Lower lobe of right lung (tissue), 2 donors: ENCODE measurements at places on chromosomes 3 and 15.
A peak's percentile ranks its signal among the peaks of the same experiment; 100 is the strongest.

DNA sequence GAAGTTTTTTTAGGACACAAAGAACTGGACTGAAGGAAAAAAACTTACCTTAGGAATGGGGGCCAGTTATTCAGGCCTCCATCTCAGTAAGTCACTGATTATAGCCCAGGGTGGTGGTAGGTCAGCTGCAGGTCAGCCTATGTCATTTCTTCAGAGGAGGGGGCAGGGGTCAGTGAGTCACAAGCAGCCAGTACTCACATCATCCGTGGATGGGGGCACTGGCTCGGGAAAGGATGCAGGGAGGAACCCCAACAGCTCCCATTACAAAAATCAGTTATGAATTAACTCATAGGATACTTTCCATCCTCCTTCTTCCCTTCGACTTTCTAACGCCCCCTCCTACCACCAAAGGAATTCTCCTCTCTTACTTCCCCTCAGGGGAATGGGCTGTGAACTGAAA is 578.3 kb downstream of the PDCD6IP start:
- DNase-seq, result no peak

DNA sequence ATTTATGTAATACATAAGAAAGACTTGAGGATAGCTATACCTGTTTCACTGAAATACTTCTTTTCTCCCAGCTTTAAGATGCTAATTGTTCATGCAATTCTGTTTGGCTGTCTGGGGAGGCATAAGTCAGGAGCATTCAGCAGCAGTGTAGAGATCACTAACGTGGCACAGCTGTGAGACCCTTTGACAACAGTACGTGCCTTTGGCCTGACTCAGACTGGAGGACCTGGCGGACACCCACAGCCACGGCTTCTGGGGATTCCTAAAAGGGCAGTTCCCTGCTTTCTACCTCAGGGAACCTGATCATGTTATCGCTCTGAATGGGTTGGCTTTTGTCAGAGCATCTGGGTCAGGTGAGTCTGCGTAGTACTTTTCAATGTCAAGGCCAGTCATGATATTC is 295.0 kb upstream of the ICE2 start:
- no peak for DNase-seq

DNA sequence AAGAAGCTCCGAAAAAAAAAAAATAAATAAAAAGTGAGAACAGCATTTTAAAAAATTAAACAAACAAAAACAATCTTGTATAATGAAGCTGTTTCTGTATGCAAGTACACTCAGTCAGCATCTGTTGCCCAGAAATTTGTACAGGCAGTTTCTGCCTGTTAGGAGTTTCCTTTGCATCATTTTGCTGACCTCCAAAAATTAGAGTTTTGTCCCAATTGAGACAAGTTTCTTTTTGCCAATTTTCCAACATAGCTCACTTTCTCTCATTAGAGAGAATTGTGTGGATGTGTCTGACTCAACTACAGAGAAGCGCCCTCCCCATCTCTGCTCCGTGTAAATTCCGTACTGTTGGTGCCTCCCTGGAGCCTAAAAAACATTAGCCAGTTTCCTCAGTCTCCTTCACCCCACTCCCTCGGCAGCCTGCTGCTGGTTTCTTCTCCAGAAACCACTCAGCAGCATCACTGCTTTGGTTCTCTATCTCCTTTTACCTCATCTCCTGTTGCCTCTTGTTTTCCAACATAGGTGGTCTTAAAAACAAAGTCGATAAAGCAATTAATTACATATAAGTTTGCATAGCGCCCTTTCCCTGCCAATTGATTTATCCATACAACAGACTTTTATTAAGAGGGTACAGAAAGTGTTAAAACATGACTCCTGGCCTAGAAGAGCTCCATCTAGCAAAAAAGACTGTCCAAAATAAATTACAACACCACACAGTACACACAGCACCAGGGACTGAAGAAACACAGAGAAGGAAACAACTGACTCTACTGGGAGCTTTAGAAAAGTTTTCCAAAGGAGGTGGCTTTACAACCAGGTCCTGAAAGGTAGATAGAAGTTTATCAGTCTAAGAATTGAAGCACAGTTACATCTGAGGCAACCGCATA is 286.7 kb downstream of the SHOX2 start:
- DNase-seq, result no peak

GRCh38 chr3:13480340-13481318 is 523 bp downstream of the HDAC11 start:
- DNase-seq, result peak; percentile 47

DNA sequence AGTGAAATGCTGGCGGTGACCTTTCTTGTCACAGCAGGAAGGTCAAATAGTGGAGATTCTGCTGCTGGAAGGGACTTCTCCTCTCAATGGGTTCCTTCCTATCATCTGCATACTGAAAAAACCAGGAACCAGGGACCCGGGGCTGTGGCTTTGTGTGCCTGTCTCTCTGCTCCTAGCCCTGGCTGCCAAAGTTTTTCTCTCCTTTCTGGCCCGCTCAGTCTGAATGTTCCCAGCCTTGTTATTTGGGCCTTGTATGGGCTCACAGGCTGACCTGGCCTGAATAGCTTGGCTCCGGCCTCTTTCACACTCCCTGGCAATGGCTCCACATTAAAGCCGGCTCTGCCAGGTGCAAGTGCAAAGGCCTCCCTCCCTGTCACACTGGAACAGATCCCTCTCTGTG is 94.7 kb downstream of the LRIG1 start:
- DNase-seq, result no peak

- DNase-seq, result no peak
Measured at GRCh38 chr15:72991026-72991425, 61.2 kb upstream of the NEO1 start.

DNA sequence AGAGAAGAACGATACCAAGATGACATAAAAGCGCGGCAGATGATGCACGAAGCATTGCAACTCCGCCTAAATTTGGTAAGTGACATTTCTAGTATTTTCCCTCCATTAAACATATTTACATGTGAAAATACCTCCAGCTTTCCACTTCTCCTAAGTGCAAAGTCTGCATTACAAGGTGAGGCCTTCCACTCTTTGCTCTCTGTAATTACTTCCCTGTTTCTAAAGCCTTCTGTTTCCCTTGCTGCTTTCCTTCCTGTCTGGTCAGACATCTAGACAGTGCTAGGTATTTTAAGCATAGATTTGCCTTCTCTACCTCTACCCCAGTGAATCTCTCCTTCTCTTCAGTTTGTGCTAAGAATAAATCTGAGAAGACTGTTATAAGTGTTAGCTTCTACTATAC is 1.9 kb downstream of the P2RY12 start:
- DNase-seq, result no peak

- no peak for DNase-seq
Measured at GRCh38 chr3:170988378-170988777, 38.1 kb downstream of the SLC2A2 start.

DNA sequence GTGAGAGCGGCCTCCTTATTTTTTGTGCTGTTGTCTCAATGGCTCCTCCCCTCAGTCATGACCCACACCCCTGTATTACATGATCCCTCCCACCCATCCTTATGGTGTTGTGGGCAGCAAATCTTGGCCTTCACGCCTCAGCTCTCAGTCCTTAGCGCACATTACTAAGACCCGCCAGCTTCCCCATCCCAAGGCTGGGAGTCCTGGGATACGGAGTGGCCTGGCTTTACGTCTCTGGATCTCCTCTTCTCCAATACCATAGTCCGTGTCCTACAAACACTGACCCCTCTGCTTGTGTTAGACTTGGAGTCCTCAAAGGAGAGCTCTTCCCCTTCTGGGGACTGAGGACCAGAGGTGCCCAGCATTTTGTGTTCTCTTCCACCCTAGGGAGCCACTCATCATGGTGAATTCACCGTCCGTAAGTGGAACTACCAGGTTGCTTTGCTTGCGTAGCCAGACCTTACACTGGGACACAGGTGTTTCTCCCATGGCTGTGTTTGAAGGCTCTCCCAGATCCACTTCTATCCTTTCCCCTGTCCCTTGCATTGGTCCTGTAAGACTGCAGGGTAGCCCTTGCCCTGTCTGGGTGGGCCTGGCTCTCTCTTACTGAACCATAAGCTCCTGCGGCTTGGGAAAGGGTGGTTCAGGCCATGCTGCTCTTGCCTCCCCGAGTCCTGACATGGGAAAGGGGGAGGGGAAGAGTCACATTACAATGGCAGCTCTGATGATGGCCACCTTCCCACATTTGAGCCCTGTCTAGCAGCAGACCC is 13.6 kb downstream of the GRM2 start:
- no peak for DNase-seq

GRCh38 chr3:52231502-52232278 is 6.2 kb upstream of the TLR9 start:
- DNase-seq, result peak; percentile 85

GRCh38 chr3:24387493-24387892 is 107.2 kb downstream of the THRB start:
- DNase-seq, result no peak

GRCh38 chr3:152398495-152398894 is 129.8 kb downstream of the MBNL1 start:
- no peak for DNase-seq

DNA sequence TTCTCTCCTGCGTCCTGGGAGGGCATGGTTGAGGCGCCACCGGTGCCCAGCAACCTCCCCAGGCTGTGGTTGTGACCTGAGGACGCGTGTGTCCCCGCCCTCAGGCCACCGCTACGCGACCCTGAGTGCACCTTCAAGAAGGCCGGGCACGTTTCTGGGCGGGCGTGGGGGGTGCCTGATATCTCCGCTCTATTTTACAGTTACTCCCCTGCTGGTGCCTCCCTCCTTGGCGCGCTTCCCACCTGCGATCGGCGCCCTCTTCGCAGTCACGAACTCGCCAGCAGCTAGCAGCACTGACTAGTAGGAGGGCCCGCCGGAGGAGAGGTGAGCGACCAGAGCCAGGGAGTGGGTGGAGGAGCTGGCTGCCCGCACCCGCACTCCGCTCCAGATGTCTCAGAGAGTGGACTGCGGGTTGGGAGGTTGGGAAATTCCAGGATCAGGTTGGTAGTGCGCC is 43.2 kb upstream of the POLG start:
- DNase-seq, result no peak

DNA sequence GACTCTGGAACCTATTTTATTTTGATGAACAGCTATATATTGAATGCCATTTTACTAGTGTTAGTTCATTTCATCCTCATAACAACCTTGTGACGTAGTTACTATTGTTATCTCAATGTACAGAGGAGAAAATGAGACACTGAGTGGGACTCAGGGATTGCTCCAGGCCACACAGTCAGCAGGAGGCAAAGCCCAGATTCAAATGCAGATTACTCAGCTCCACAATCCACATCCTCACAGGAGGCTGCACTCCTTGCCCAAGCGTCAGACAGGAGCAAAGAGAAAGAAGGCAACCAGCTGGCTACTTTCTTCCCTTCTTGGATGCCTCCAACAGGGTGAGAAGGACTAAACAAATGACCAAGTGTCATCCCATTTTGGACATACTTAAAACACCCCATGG is 92.0 kb upstream of the CCDC54 start:
- DNase-seq, result no peak

DNA sequence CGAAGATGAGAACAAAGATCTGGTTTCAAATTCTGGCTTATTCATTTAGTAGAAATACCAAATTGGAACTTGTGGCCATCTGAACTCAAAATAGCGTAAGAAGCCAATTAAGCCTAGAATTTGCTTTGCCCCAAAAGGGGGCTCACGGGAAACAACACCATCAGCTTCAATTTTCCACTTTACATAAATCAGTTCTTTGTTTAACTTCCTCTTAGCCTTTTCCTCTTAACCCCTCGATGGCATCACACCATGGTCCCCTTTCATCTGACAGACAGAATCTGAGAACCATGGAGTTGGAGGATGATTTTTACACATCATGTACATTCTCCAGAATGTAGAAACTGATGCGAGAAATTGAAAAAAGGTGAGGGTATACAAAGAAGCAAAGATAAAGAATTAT is 207.0 kb downstream of the FOXP1 start:
- no peak for DNase-seq

DNA sequence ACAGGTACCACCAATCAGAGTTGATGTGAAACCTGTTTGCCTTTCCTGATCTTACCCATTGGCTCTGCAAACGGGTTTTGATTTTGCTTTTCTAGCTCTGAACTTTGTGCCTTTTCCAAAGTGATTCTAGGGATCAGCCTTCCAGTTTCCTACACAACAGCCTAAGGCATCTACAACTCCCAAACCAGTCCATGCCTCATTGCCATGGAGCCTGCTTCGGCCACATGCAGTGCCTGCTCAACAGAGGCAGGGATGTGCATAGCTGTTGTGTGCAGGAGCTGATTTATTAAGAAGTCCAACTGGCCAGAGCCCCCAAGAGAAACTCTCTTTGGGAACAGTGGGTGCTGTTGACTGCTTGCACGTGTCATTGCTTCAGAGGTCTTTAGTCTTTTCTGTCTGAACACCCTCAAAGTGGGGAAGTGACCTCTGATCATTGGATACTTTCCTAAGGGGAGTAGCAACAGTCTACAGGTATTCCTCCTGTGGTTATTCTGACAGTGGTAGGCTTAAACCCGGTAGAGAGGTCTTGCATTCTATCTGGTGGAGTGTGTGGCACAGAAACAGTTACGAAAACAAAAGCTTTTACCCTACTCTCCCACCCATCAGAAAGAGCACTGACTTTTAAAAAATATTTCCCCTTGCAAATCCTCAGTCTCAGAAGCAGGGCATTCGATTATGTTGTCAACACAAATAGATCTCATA is 36.6 kb upstream of the THSD4 start:
- no peak for DNase-seq

- DNase-seq, result no peak
Measured at GRCh38 chr3:24773798-24774197, 279.1 kb upstream of the THRB start.

DNA sequence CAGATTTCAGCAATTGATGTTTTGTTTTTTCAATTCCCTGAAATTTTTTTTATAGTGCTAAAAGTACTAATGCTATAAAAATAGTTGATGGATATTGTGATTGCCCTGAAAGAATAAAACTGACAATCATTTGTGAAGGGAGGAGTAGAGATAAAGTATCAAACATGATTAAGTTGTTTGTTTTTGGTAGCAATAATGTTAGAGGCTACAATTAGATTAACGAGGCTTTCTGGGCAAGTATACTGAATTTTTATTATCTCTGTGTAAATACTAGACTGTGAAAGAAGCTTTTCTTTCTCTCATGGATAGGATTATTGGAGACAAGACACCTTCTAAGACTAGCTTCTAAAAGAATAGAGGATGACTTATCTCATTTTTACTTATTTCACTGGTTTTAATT is 15.6 kb downstream of the NR1D2 start:
- DNase-seq, result no peak

GRCh38 chr3:112253301-112253971 is 40.6 kb downstream of the SLC9C1 start:
- DNase-seq, result no peak
